ENCODE measurements at places on chromosomes 12 and 14.

GRCh38 chr14:103630364-103631108 is 1.5 kb downstream of the KLC1 start:
- DNase-seq = peak; percentile 19

GRCh38 chr12:80838708-80839107 is 99.0 kb downstream of the LIN7A start:
- DNase-seq = no peak

DNA sequence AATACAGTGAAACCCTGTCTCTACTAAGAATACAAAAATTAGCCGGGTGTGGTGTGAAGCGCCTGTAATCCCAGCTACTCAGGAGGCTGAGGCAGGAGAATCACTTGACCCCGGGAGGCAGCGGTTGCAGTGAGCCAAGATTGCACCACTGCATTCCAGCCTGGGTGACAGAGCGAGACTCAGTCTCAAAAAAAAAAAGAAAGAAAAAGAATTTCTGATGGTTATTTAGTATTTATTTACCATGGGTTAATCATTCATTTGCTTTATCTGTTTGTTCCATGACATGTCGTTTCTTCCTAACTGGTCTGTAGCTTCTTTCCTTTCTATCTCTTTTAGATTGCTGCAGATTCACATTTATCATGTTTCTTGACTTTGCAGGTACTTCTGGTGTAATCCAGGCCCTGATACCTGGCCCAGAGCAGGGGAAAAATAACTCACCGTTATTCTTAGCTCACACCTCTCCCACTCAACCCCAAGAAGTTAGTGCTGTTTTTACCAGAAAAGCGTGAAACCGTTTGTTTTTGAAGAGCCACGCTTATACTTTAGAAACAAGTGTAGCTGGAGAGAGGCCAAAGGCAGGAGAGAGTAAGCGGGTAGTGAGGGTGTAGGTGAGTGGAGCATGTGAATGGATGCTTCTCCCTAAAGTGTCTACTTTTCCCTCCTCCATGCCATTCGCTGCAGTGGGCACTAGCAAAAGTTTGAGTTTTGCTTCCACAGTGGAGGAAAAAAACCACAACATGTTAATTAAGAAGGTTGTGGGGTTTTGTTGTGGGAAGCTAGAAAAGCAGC is 45.4 kb downstream of the SRGAP1 start:
- DNase-seq = no peak

GRCh38 chr14:103209054-103209453 is 85.8 kb downstream of the TNFAIP2 start:
- DNase-seq = no peak

- no peak for DNase-seq
Measured at GRCh38 chr12:104165801-104166200, 27.8 kb upstream of the NFYB start.

DNA sequence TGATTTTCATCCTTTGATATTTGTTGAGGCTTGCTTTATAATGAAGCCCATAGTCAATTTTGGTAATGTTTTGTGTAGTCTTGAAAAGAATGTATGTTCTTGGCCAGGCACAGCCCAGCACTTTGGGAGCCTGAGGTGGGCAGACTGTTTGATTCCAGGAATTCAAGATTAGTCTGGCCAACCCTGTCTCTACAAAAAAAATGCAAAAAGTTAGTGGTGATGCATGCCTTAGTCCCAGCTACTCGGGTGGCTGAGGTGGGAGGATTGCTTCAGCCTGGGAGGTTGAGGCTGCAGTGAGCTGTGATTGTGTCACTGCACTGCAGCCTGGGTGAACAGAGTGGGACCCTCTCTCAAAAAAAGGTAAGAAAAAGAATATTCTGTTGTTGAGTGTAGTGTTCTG is 10.8 kb downstream of the ETNK1 start:
- DNase-seq = no peak
